GM12891 (cell line): ENCODE measurements at places on chromosomes 7 and 10.

DNA sequence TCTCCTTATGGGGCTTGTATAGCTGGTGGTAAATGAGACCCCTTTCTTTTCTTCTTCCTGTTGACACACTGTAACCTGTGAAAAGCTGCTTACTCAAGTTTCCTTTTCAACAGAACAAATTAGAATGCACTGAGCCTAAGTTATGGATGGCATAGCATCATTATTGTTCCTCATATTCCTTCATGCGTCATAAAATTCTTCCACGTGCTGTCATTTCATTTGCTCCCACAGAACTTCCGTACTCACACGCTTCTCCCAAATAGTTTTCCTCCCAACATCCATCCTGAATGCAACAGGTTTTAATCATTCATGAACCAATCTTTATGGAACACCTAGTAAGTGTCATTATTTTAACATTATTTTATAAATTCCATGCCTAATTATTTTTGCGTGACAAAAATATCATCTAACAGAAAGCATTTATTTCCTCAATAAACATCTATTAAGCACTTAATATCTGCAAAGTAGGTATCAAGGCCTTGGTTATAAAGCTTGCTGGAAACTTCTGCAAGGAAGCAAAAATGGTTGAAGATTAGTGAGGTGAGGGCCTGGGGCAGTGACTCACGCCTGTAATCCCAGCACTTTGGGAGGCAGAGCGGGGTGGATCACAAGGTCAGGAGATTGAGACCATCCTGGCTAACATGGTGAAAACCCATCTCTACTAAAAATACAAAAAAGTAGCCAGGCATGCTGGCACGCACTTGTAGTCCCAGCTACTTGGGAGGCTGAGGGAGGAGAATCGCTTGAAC is 18.9 kb upstream of the SEPTIN7 start:
- DNase-seq, result no peak

GRCh38 chr7:2290877-2291276 is 23.4 kb downstream of the SNX8 start:
- no peak for DNase-seq

DNA sequence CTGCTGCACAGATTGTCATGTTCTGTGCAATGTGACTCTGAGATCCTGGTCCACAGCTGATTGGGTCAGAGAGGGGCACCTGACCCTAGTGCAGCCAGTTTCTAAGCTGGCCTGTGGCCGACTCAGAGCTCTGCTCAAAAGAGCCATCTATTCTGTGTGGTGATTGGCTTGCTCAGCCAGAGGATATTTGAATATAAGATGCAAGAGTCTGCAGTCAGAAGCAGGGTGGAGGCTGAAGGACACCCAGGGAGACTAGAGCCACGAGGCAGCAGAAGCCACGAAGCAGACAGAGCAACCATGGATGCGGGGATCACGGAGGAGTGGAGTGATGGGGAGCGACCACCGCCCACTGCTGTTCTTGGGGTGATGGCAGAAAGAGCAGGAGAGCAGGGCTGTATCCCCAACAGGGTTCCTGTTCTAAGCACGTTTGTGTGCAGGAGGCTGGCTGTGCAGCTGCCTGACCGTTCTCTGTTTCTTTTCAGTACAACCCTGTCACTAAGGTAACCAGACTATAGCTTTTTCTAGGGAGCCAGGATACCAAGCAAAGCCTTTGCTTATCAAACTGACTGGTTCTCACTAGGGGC is 19.5 kb upstream of the RHEB start:
- DNase-seq, result no peak

GRCh38 chr10:25867321-25867720 is 66.7 kb upstream of the MYO3A start:
- no peak for DNase-seq

GRCh38 chr10:88744002-88744401 is 15.8 kb upstream of the LIPN start:
- no peak for DNase-seq
